ENCODE measurements at places on chromosomes 5 and 9.

DNA sequence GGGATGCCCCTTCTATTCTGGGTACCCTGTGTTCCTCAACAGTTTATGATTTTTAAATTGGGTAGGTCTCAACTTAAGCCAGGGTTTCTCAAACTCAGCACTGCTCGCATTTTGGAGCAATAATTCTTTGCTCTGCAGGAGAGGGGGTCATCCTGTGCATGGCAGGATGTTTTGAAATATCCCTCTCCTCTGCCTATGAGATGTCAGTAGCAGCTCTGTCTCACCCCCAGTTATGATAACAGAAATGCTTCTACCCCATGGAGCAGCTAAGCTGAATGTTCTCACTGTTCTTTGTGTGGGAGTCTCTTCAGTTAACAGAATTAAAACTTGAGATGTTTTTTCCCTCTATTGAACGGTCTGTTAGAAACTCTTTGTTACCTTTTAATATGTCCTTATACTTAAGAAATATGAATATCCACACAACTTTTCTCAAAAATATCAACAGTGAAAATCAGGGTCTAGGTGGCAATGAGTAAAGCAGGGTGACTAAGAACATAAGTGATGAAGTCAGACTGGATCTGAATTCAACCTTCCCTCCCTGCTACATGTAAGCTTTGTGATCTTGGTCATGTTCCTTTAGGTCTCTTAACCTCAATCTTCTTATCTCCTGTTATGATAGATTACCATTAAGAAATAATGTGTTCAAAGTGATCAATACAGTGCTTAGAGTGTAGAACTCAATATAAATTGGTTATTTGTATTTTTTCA lies 89.0 kb downstream of the CAMK4 start:
- no peak for DNase-seq

GRCh38 chr9:84841931-84842330 lies 172.4 kb downstream of the NTRK2 start:
- no peak for DNase-seq

DNA sequence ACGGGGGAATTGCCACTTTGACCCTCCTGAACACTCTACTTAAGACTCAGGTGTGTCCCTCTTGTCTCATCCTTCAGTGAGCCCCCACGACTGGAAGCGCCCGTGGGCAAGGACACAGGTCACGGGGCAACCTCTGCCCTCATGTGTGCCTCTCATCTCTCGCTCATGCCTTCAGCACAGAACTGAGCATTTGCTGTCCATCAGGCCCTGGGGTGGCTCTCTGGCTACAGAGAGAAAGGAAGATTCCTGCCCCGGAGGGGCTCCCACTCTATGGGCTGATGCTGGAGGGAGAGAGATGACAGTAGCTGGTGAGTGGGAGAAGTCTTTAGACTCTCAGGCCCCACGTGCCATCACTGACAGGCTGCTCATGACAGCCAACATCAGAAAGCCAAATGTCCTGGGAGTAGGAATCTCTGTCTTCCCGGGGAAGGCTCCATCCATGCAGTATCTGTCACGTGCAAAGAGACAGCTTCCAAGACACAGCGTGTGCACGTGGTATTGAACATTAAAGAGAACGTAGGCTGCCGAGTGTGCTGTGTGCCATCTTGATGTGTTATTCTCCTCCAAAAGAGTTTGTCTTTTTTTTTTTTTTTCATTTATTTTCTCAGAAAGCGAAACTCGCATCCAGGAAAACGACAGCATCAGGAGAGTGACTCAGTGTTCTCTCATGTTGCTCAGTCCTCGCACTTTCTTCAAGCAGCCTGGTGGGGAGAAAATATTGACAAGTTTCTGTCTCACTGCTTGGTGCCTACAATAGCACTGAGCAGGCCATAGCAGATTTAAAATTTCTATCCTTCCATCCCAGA lies 190.5 kb downstream of the GAS1 start:
- DNase-seq = no peak

- DNase-seq = no peak
Observed at GRCh38 chr9:5817862-5818261, 15.1 kb downstream of the ERMP1 start.

- no peak for DNase-seq
Observed at GRCh38 chr9:78609450-78609849, 312.5 kb downstream of the PSAT1 start.

- peak; percentile 87 for DNase-seq
Observed at GRCh38 chr5:173764332-173765028, 123.7 kb upstream of the CPEB4 start.

GRCh38 chr5:18079831-18080230 lies 445.6 kb downstream of the TAF11L14 start:
- no peak for DNase-seq

- no peak for DNase-seq
Observed at GRCh38 chr5:14414656-14415023, 167.0 kb upstream of the OTULINL start.

DNA sequence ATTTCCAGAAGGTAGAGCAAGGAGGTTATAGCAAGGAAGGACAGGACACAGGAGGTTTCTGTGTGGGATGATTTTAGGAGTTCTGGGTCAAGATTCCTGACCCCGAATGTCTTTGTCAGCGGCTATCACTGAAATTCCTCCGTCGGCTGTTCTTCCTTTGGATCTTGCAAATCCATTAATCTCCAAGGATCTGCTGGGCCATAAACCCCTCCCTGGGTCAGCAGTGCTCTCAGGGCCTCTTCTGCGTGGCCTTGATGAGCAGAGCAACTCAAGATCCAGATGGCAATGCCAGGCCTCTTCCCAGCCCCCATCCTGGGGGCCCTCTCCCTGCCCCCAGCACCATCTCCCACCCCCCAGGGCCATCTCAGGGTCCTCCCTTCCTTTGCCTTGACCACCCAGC lies 16.3 kb upstream of the COL27A1 start:
- no peak for DNase-seq

GRCh38 chr9:78453450-78453849 lies 156.5 kb downstream of the PSAT1 start:
- no peak for DNase-seq

- no peak for DNase-seq
Observed at GRCh38 chr9:98911042-98911441, 32.7 kb upstream of the COL15A1 start.

DNA sequence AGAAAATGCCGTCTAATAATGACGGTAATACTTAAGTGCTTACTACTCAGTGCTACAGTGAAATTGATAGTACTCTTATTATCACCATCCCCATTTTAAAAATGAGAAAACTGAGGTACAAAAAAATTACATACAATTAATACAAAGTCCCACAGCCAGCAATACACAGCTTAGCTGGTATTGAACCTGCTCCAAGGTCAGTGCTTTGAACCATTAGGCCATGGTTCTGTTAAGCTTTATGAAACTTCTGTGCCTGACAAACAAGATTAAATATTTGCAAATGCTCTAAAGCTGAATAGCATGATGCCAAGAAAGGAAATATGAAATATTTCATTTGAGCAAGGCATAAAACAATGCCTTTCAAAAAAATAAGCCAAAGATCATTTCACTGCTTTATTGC lies 357.2 kb downstream of the ARRDC3 start:
- DNase-seq = no peak

DNA sequence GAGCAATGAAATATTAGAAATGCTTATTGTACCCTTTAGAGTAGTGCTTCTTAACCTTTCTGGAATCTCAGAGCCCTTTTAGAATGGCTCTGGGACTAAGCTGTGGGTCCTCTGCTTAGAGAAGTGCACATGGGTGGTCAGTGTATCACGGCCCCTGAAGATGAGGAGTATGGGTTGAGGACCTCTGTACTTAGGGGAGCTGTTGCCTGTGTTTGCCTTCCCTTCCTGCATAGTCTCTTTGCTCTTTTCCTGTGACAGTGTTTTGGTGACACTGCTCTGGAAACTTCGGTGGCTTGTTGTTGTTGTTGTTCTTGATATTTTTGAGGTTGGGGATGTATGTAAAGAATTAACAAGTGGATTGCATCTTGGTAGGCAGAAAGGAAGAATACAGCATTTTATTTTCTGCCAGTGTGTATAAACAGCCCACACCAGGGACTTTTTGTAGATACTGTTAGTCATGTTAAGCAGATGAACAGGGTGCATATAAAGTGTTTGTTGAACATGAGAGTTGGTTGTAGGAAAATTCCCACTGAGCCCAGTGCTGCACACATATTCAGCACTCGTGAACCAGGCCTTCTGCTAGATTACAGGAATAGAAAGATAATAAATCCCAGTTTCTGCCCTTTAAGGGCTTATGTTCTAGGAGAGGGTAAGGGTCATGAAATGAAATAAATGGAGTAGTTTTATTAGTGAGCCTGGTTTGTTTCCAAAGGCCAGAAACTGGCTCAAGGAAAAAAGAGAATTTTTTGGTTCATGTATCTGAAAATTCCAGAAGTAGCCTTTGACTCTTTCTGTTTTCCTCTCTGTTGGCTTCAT lies 199.7 kb downstream of the ARHGAP26 start:
- no peak for DNase-seq

- peak; percentile 82 for DNase-seq
Observed at GRCh38 chr9:93159601-93160471, 24.1 kb upstream of the WNK2 start.

All from ureter (tissue), 1 donor.